SJCRH30 (cell line): ENCODE measurements at places on chromosomes 12 and 14. TPM values are rescaled to one million over a fixed set of nuclear protein-coding genes. Genes with fewer than 3 reads are reported as not detected.

Gene MFAP5
- 0.23 TPM in 1 of 2 replicates, not detected in the other for total RNA-seq

Gene MIP
- not detected in 2 replicates for total RNA-seq

Gene ALDH2
- total RNA-seq, result 0.79 and 2.0 TPM in 2 replicates

Gene CDKN3
- 33.4 and 47.3 TPM in 2 replicates for total RNA-seq

Gene LUM
- 1.5 and 1.7 TPM in 2 replicates for total RNA-seq

Gene MUCL1
- not detected in 2 replicates for total RNA-seq

Gene INSM2
- 0.13 and 0.38 TPM in 2 replicates for total RNA-seq

Gene CDK2
- total RNA-seq, result 99.6 and 106 TPM in 2 replicates

Gene RERG
- not detected in 2 replicates for total RNA-seq

Gene FLVCR2
- total RNA-seq, result 2.8 and 3.4 TPM in 2 replicates

Gene ABCC9
- total RNA-seq, result 0.84 and 1.2 TPM in 2 replicates

Gene SLC2A3
- 1.9 and 2.6 TPM in 2 replicates for total RNA-seq

Gene TTC6
- 0.06 and 0.08 TPM in 2 replicates for total RNA-seq

Gene CIPC
- total RNA-seq, result 13.2 and 14.0 TPM in 2 replicates

Gene C2CD5
- 23.5 and 28.9 TPM in 2 replicates for total RNA-seq

Gene COCH
- not detected in 2 replicates for total RNA-seq

Gene SAMD4A
- 12.0 and 12.1 TPM in 2 replicates for total RNA-seq

Gene ESYT1
- total RNA-seq, result 86.7 and 92.9 TPM in 2 replicates

Gene C14orf39
- total RNA-seq, result 0.86 and 1.9 TPM in 2 replicates

Gene ARMH4
- total RNA-seq, result 0.45 and 1.3 TPM in 2 replicates

Gene CACNB3
- total RNA-seq, result 9.7 and 11.9 TPM in 2 replicates

Gene PRIMA1
- total RNA-seq, result not detected in 2 replicates

Gene NOS1
- total RNA-seq, result 119 and 131 TPM in 2 replicates

Gene ABCD2
- total RNA-seq, result 0.03 and 0.04 TPM in 2 replicates

Gene ANKRD33
- not detected in 2 replicates for total RNA-seq

Gene LRRIQ1
- 0.18 and 0.34 TPM in 2 replicates for total RNA-seq

Gene OAS2
- total RNA-seq, result not detected in 2 replicates

Gene PPP1R1A
- total RNA-seq, result not detected in 2 replicates

Gene GLIPR1L2
- total RNA-seq, result not detected in 2 replicates

Gene GALNT9
- total RNA-seq, result 0.08 and 0.36 TPM in 2 replicates

Gene TAS2R9
- total RNA-seq, result 0.15 and 0.16 TPM in 2 replicates

Gene TCL1A
- total RNA-seq, result not detected in 2 replicates

Gene KRT85
- total RNA-seq, result not detected in 2 replicates

Gene PTPRQ
- 6.6 and 7.4 TPM in 2 replicates for total RNA-seq

Gene TRIM9
- 0.91 and 1.6 TPM in 2 replicates for total RNA-seq

Gene PPM1H
- total RNA-seq, result 4.1 and 4.3 TPM in 2 replicates

Gene KCNC2
- not detected in 2 replicates for total RNA-seq

Gene DPY19L2
- total RNA-seq, result 3.6 and 4.4 TPM in 2 replicates

Gene RBMS2
- 9.3 and 9.4 TPM in 2 replicates for total RNA-seq

Gene STXBP6
- 2.4 and 2.9 TPM in 2 replicates for total RNA-seq

Gene SDR9C7
- total RNA-seq, result not detected in 2 replicates

Gene CHFR
- 8.2 and 8.5 TPM in 2 replicates for total RNA-seq

Gene MYF5
- total RNA-seq, result not detected in 2 replicates

Gene CLEC4D
- 0.61 TPM in 1 of 2 replicates, not detected in the other for total RNA-seq

Gene RNASE3
- not detected in 2 replicates for total RNA-seq

Gene EGLN3
- total RNA-seq, result 34.5 and 38.4 TPM in 2 replicates

Gene PRR4
- 3.3 TPM in 2 replicates for total RNA-seq

Gene KCNH3
- 0.03 and 0.12 TPM in 2 replicates for total RNA-seq

Gene SELPLG
- total RNA-seq, result 0.15 and 0.32 TPM in 2 replicates

Gene SUDS3
- total RNA-seq, result 42.9 and 43.6 TPM in 2 replicates

Gene SEL1L
- 26.2 and 26.7 TPM in 2 replicates for total RNA-seq

Gene RPL10L
- total RNA-seq, result not detected in 2 replicates

Gene PMCH
- not detected in 2 replicates for total RNA-seq
